Cardiac atrium fibroblast (primary cell): ENCODE measurements at places on chromosomes 1 and 21. TPM values are rescaled to one million over a fixed set of nuclear protein-coding genes. Genes with fewer than 3 reads are reported as not detected.

The CAMSAP2 gene
- 16.0 and 17.1 TPM in 2 replicates for total RNA-seq

The PER3 gene
- total RNA-seq, result 0.97 and 1.4 TPM in 2 replicates

The OR2L13 gene
- total RNA-seq, result not detected in 2 replicates

The ADAM30 gene
- not detected in 2 replicates for total RNA-seq

The HES3 gene
- not detected in 2 replicates for total RNA-seq

The LMX1A gene
- total RNA-seq, result not detected in 2 replicates

The SLAMF7 gene
- total RNA-seq, result not detected in 2 replicates

The VAMP4 gene
- total RNA-seq, result 3.4 and 5.3 TPM in 2 replicates

The CD46 gene
- total RNA-seq, result 69.3 and 86.2 TPM in 2 replicates

The WNT3A gene
- not detected in 2 replicates for total RNA-seq

The OR2T2 gene
- total RNA-seq, result not detected in 2 replicates

The ASCL5 gene
- not detected in 2 replicates for total RNA-seq

The IL6R gene
- 5.6 and 7.5 TPM in 2 replicates for total RNA-seq

The GART gene
- total RNA-seq, result 52.7 and 57.0 TPM in 2 replicates

The CCDC30 gene
- under 0.01 and 0.18 TPM in 2 replicates for total RNA-seq

The ERVH48-1 gene
- not detected in 2 replicates for total RNA-seq

The FTCD gene
- total RNA-seq, result not detected in 2 replicates

The NUP210L gene
- total RNA-seq, result not detected in 2 replicates

The SELL gene
- total RNA-seq, result under 0.01 and 0.81 TPM in 2 replicates

The CFAP410 gene
- 14.4 and 19.5 TPM in 2 replicates for total RNA-seq

The TADA1 gene
- 4.2 and 5.6 TPM in 2 replicates for total RNA-seq

The C1orf74 gene
- total RNA-seq, result 1.1 and 2.3 TPM in 2 replicates

The KRTAP22-2 gene
- total RNA-seq, result not detected in 2 replicates

The UTS2 gene
- total RNA-seq, result not detected in 2 replicates

The RGS13 gene
- total RNA-seq, result not detected in 2 replicates

The DCAF8 gene
- total RNA-seq, result 36.3 and 47.3 TPM in 2 replicates
